ENCODE measurements at places on chromosomes 1 and 21.

DNA sequence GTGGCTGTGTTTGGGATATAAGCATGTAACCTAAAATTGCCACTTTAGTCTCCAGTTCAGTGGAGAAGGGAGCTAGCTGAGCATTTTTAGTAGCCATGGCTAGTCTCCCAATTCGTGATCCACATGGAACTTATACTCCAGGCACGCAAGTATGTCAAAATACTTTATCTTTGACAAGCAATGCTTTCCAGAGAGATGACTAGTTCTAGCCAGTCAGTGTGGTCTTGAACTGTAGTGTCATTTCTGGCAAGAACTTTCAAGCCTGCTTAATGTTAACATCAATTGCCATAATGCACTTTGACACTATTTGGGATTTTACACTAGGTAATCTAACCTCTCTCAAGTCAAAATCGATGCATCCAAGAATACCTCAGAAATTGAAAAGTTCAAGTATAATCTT lies 660.0 kb downstream of the PTPRC start:
- no peak for DNase-seq

DNA sequence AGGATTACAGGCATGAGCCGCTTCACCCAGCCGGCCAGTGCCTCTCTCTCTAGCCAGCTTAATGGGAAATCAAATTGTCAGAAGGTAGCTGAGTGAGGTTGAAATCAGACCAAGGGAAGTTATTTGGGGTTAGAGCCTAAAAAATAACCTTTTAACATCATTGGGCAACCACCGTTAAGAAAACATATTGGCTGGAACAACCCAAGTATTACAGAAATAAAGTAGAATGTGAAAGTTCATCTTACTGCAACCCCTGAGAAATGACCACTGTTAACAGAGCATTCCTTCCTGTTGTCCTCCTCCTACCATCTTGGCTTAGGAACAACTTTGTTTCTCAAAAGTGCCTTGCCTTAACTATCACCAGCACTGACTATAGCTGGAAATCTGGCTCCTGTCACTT lies 3.2 kb upstream of the RNF186 start:
- no peak for DNase-seq

GRCh38 chr1:117563492-117563875 lies 42.4 kb upstream of the TENT5C start:
- DNase-seq, result no peak

GRCh38 chr1:15620155-15620545 lies 2.9 kb downstream of the DDI2 start:
- no peak for DNase-seq

DNA sequence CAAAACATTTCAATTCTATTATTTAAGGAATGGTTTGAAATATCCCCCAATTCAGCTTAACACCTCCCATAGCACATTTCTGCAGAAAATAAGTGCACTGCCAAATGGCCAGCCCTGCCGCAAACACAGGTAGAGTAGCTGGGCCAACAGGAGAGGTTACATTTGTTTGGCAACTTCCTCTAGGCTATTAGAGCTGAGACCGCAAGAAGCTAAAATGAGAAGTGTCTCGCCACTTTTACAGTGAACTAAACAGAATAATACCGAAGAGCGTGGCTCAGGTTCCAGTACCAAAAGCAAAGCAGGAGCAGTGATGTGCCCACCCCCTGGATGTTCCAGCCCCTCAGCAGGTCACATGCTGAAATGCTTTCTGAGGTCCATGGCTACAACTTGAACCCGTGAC lies 154.5 kb upstream of the PKN2 start:
- DNase-seq, result no peak

GRCh38 chr1:92466683-92467352 lies 19.9 kb downstream of the GFI1 start:
- DNase-seq, result no peak

DNA sequence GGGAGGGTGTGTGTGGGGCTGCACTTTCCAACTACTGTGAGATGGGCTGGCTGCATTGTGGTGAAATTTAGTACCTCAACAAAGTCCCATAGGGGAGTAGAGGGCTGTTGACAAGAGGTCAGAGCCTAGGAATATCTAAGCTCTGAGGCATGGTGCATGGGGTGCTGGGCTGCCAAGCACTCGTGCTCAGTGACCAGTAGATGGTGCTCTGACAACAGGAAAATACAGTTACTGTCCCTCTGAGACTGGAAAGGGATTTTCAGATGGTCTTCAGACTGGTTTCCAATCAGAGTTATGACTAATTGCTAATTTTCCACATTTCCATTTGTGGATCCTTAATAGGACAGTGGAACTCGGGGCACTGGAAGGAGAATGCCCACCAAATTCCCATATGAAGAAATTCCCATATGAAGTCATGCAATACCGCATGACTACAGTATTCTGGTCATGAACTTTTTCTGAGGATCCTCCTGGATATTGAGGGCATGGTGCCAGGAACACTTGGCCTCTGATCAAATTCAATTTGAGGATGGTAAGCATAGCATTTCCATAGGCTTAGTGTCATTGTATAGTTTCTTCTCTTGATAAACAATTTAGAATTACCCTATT lies 4.1 kb upstream of the CACNA1E start:
- peak; percentile 58 for DNase-seq

GRCh38 chr1:12654657-12655056 lies 10.8 kb downstream of the AADACL4 start:
- no peak for DNase-seq

DNA sequence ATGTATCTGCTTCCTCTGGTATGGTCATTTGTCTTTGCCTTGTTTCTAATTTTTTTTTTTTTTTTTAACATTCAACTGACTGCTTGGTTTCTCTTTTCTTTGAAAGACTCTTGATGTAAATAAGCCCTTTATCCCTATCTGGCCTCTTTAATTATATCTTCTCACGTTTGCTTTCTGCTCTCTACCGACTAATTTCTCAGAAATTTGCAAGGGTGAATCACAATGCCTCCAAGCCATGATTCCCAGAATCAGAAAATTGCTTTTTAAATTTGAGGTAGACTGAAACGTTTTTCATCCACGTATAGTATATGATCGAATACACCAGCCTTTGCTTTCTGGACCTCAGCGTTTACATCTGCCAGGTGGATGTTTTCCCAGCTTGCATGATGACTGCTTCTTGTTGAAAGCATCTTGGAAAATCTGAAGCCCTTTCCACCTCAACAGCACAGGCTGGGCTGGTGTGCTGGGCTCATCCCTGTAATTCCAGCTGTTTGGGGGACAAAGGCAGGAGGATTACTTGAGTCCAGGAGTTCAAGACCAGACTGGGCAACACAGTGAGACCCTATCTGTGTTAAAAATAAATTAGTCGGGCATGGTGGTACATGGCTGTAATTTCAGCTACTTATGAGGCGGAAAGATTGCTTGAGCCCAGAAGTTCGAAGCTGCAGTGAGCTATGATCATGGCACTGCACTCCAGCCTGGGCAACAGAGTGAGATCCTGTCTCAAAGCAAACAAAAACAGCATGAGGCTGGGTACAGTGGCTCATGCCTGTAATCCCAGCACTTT lies 35.0 kb upstream of the GPR137B start:
- DNase-seq, result no peak

DNA sequence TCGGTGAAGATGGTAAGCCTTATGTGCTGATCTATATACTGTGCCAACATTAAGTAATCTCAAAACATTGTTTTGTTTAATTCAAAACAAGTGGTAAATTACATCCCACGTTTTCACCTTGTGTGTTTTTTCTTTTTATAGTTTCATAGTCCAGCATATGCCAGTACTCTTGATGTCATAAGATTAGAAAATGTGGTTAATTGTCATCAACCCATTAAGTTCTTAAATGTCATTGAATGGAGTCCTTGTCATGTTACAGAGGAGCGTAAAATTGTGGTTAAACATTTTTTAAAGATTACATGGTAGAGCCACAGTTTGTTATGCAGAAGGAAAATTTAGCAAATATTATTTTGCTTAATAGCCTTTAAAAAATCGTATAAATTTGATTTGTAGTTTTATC lies 93.1 kb downstream of the FNBP1L start:
- no peak for DNase-seq

GRCh38 chr1:26084091-26084561 lies 16.7 kb upstream of the TRIM63 start:
- DNase-seq, result no peak

- DNase-seq, result no peak
Measured at GRCh38 chr21:30482130-30482529, 2.0 kb upstream of the KRTAP19-1 start.

- no peak for DNase-seq
Measured at GRCh38 chr1:236020359-236021219, 44.3 kb downstream of the NID1 start.

- no peak for DNase-seq
Measured at GRCh38 chr1:38547321-38547720, 312.3 kb downstream of the RRAGC start.

- DNase-seq, result no peak
Measured at GRCh38 chr1:61648983-61649742, 75.8 kb downstream of the TM2D1 start.

GRCh38 chr1:228379666-228380065 lies 27.0 kb downstream of the TRIM11 start:
- DNase-seq, result no peak

DNA sequence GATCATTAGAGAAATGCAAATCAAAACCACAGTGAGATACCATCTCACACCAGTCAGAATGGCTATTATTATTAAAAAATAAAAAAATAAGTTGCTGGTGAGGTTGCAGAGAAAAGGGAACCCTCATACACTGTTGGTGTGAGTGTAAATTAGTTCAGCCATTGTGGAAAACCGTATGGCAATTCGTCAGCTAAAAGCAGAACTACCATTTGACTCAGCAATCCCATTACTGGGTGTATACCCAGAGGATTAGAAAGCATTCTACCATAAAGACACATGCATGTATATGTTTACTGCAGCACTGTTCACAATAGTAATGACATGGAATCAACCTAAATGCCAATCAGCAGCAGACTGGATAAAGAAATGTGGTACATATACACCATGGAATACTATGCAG lies 42.2 kb downstream of the GIPC2 start:
- DNase-seq, result no peak

DNA sequence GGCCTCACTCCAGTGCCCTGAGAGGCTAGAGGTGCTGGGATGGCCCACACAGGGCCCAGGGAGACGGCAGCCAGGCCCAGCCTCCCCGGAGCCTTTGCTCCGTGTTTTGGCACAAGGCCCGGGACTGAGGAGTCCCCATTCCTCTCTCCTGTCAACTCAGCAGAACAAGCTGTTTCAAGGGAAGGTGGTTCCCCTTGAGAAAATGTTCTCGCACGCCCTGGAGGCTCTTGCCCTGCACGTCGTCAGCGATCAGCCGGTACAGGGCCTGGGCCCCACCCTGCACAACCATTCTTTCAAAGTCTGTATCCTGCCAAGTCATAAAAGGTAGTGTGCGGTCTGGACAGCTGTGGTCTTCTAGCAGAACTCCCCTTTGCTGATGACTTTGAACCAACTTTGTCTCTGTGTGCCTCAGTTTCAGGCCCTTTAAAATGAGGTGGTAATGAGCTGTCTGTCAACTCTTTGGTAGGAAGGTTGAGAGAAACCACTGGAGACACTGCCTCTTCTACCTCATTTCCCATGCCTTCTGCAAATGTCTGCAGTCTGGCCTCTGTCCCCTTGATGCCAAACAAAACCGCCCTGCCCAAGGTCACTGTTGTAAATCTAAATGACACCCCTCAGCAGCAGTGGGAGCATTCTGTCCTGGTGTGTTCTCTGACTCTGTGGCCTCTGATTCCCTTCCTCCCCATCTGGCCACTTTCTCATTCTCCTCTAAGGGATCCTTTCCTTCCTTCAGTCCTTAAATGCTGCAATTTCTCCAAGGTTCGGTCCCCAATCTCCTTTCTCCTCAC lies 138.6 kb upstream of the JUN start:
- no peak for DNase-seq

DNA sequence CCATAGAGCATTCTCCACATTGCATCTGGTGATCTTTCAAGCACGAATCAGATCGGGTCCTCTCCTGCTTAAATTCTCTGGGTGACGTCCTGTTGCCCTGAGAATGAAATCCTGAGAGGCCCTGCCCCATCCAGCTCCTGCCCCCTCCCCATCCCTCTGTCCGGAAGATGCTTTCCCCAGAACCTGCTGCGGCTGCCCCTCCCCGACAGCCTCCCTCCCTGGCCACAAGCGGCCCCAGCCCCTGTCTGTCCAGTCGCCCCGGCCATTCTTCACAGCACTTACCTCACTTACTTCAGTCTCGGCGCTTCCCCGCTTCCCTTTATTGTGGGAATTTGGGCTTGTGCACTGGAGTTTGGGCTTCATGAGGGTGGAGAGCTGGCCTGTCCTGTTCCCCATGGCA lies 40.3 kb downstream of the TAS1R2 start:
- no peak for DNase-seq

- no peak for DNase-seq
Measured at GRCh38 chr1:187839873-187840272, 1011.1 kb downstream of the PLA2G4A start.

DNA sequence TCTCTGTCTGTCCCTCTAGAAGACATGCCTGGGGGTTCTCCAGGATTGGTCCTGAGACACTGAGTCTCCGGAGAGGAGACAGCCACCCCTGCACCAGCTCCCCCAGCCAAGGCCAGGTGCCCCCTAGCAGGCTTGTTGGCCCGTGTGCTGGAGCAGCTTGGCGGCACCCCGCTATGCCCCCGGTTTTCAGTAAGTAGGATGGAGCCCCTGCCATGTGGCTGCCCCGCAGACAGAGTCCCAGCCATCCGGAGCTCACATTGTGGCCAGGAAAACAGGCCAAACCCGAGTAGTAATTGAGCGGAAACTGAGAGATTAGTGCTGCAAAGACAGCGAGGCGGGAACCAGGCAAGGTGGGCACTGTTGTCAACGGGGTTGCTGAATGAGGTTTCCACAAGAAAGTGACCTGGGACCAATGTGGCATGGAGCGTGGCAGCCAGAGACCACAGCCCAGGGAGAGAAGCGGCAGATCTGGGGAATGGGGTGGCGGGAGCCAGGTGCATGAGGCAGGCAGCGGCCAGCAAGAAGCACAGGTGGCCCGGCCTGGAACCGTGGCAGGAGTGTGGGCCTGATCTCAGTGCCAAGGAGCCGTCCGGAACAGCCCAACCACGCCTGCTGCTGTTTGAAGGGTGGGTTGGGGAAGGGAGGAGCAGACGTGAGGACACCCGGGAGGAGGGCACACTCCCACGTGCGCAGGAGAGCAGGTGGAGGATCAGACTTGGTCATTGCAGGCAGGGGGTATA lies 137.4 kb upstream of the VAMP3 start:
- no peak for DNase-seq

DNA sequence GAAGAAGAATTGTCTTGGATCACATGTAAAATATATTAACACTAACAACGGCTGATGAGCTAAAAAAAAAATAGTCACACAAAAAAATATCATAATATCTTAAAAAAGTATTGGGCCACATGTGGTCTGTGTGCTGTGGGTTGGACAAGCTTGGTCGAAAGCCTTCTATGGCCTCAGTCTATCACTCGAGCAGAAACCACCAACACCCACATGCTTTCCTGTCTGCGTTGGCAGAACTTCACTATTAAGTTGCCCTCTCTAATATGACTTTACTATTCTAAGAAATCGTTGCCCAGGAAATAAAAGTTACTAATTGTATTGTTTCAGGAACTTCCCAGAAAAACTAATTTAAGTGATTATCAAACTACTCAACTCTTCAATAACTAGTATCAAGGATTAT lies 28.2 kb upstream of the ETS2 start:
- DNase-seq, result no peak

- no peak for DNase-seq
Measured at GRCh38 chr1:5565281-5566125, 426.7 kb downstream of the NPHP4 start.
